GF-D8 (cell line): ENCODE measurements at places on chromosomes 7 and 10.
A peak's percentile ranks its signal among the peaks of the same experiment; 100 is the strongest.

DNA sequence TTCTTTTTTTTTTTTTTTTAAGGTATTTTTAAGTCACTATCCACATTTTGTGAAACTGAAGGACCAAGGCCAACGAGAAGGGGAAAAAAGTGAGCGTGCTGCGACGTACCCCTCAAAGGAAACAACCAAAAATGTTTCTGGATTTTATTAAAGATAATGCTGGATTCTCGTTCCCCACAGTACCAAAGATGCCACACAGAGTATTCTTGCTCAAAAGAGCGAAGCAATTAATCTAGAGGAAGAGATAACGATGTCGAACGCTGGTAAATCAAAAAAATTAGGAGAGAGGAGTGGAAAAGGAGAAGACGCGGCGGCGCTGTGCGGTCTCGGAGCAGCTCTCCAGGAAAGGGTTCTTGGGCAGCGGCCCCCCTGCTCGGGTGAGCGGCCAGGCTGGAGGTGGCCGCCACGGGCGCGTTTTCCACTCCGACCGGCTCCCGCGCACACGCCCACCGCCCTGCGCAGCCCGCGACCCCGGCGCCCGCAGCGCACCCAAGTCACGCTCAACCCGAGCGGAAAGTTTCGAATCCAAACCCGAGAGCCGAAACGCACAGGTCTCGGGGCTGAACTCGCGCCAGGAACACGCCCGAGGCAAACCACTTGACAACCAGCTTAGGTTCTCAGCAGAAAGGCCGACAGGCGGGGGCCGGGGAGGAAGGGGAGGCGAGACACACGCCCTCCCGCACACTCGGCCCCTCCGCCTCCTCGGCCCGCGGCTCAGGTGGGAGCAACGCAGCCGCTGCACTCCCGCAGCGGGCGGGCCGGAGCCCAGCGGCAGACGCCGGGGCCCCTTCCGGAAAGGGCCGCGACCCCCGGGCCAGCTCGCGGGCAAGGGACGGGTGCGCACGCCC is 989 bp downstream of the SRPK2 start:
- DNase-seq = peak; percentile 29

DNA sequence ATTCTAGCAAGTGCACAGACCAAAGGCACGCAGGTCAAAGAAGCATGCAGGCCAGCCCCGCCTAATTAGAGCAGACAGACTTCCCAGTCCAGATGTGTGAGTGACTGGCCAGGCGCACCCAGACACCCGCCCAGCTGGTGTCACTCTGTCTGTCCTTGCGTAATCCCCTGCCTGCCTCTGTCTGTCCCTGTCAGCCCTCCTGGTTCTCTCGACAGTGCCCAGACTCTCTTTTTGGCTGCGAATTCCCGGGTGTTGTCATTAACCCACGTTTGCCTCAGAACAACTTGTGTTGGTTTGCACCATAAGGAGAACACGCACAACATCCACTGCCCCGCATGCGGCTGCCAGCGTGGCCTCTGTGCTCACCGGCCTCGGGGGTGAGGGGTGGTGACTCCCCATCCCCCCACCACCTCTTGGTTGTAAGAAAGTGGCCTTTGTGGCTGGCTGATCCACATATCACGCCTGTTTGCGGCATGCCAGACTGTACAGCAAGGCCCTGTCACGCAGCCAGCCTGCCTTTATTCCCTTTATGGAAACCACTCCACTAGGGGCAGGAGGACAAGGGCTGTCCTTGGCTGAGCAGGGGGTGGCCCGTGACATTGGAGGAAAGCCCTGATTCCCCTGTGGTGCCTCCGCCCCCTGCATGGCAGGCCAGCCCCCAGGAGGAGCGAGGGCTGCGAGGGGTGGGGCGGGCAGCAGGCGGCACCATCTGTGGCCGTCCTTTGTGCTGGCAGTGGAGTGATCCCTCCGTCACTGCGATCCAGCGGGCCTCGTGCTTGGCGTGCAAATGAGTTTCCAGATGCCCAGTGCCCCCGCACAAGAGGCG is 72.8 kb upstream of the PPIF start:
- peak; percentile 73 for DNase-seq

- no peak for DNase-seq
Measured at GRCh38 chr10:131115801-131116200, 195.7 kb downstream of the TCERG1L start.

DNA sequence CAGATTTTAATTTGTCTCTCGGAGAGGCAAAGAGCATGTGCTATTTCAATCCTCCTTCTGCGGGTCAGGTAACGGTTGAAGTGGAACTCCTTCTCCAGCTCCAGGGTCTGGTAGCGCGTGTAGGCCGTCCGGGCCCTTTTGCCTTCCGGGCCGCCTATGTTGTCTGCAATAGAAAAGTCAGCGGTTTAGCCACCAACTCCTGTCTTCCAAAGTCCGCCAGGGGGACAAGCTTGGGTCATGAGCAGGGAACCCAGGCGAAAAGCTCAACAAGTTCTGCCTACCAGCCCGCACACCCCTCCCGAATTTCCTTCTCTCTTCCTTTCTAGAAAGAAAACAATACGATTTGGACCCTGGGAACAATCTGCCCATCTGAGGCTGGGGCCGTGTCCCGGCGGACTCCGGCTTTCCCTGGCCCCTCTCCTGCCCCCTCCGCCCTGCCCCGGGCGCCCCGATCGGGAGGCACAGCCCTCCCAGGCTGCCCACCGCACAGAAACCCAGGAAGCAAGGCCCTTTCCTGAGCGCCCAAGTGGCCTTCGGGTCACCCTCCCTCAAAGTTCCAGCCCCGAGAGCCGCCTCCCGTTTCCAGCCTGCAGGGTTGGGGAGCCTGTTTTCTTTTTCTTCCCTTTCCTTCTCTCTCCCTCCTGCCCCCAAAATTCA is 1.4 kb downstream of the HOXA5 start:
- no peak for DNase-seq

- DNase-seq = no peak
Measured at GRCh38 chr7:16278167-16278787, 143.1 kb downstream of the CRPPA start.

GRCh38 chr7:4745265-4745919 is 30.0 kb upstream of the AP5Z1 start:
- DNase-seq = no peak

GRCh38 chr7:140533394-140533872 is 54.1 kb upstream of the MKRN1 start:
- DNase-seq = no peak

GRCh38 chr7:85054306-85054705 is 132.6 kb downstream of the SEMA3D start:
- DNase-seq = no peak

DNA sequence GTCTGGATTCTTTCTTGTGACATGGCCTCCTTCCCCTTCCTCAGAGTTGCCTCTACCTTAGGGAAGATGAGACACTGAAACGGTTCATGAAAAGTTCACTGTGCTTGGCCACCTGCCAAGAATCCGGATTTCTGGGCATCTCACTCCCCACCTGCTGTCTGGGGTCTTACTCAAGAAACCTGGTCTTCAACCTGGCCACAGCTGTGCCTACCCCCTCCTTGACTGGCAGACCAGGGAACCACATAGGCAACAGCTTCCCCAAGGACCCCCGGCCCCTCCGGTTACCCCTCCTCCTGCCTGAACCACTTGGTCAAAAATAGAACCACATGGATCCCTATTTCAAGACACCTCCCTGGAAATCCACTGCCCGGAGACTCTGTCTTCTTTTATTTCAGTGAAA is 58.7 kb upstream of the NANOS1 start:
- DNase-seq = no peak

DNA sequence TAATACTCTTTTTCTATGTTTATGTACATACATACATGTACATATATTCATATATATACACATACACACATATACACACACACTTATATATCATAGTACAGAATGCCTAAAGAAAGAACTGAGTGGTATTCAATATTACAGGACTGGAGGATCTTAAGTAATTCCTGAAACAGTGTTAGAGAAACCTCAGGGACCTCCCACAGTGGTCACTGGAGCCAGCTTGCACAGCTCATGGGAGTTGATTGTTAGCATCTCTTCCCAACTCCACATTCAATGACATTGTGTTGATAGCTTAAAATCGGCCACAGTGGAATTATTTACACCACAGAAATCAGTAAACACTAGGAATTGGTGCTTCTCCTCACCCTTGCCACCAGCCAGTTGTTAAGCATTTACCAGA is 6.0 kb downstream of the LRRC17 start:
- no peak for DNase-seq

DNA sequence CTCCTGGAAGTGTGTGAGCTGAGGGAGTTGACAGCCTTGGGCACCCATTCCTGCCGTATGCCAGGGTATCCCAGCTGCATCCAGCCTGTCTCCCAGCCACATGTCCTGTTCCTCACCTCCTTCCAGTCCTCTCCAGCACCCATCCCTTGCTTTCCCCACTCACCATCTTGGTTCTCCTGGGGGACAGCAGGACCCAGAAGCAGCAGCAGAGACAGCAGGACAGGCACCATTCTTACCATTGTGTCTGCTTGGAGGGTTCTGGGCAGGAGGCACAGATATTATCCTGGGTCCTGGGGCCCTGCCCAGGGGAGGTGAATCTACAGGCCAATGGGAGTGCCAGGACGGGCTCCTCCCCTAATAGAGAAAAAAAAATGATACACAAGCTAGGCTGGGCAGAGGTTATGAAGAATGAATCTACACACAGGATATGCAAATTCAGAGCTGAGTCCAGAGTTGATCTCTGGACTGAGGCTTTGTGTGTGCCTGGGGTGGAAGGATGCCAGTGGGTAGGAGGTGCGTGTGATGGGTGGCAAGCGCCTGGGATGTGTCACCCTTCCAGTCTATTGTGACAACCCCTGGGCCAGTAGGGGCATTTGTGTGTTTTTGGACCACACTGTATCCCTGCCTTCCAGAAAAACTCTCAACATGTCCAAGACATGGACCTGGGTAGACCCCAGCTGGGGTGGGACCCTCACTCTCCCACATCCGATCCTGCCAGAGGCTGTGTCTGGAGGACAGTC is at the start of gene AZGP1:
AZGP1 (minus strand) TSS at position 250 of the 740 bp plus-strand sequence; CDS start at position 239, 11 bp downstream.
- no peak for DNase-seq

- no peak for DNase-seq
Measured at GRCh38 chr10:51874131-51874530, 174.7 kb upstream of the CSTF2T start.

GRCh38 chr10:131936736-131937135 is 35.9 kb downstream of the PPP2R2D start:
- no peak for DNase-seq

- no peak for DNase-seq
Measured at GRCh38 chr10:16585103-16585502, 63.4 kb upstream of the C1QL3 start.

GRCh38 chr7:55127135-55127551 is 108.3 kb downstream of the EGFR start:
- DNase-seq = no peak

GRCh38 chr10:20670579-20670978 is 226.5 kb downstream of the NEBL start:
- DNase-seq = no peak

DNA sequence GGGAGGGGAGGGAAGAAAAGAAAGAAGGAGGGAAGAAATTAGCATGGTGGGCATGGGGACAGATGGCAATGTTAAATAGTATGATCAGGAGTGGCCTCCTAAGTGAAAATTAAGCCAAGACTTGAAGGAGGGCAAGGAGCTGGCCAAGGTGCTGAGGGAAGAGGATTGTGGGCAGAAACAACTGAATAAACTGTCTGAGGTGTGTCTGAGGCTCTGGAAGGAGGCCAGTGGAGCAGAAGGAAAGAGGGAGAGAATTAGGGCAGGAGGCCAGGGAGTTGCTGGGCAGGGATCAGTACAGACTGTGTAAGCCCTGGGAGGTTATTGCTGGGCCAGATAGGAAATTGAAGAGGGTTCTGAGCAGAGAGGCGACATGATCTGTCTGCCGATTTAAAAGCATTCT is 40.6 kb upstream of the VKORC1L1 start:
- no peak for DNase-seq

DNA sequence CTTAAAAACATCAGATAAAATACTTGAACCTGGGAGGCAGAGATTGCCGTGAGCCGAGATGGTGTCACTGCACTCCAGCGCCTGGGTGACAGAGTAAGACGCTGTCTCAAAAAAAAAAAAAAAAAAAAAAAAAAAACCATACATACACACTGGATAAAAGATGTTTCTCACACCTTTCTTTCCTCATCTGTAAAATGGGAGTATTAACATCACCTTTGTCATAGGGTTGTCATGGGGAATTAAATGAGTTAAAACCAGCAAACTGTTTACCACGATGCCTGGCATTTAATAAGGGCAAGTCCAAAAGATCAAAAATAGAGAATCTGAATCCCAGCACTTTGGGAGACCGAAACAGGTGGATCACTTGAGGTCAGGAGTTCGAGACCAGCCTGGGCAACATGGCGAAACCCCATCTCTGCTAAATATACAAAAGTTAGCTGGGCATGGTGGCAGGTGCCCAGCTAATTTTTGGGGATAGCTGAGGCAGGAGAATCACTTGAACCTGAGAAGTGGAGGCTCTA is 12.9 kb downstream of the LRRC20 start:
- DNase-seq = no peak

GRCh38 chr7:157688533-157689268 is 351.9 kb downstream of the DNAJB6 start:
- DNase-seq = no peak

DNA sequence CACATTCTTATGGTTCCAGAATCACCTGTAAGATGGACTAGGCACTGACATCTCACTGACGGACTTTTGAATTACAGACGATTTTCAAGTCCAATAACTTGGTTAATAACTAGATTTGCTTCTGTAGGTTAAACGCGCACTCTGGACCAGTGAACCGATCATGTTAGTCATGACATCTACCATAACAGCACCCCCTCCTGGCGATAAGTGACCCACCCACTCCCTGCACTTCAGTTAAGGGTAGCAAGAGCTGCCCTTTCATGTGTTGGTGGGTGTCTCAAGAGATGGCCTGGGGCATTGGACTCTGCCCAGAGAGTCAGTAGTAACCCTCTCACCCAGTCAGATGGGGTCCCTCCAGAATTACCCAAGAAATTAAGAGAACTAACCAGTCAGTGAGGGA is 12.9 kb downstream of the GRM8 start:
- no peak for DNase-seq

GRCh38 chr10:86087716-86088115 is 278.9 kb downstream of the GRID1 start:
- no peak for DNase-seq

- no peak for DNase-seq
Measured at GRCh38 chr7:80924090-80924489, 5.2 kb upstream of the SEMA3C start.

DNA sequence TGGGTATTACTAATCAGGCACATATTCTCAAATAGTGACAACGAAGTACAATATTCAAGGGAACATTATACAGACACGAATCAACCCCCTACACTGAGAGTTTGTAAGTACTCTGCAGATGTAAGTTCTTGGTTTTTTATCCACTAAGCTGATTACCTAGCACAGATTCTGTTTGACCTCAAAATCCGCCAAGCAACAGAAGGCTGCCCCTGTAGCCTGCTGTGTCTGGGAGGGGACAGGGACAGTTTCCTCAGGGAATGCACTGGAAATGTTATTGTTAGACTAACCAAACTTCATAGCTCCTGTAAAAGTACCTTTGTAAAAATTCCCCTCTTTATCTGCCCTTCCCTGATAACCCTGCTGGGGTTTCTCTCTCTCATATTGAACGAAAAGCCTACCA is 45.2 kb upstream of the ZRANB1 start:
- DNase-seq = no peak

DNA sequence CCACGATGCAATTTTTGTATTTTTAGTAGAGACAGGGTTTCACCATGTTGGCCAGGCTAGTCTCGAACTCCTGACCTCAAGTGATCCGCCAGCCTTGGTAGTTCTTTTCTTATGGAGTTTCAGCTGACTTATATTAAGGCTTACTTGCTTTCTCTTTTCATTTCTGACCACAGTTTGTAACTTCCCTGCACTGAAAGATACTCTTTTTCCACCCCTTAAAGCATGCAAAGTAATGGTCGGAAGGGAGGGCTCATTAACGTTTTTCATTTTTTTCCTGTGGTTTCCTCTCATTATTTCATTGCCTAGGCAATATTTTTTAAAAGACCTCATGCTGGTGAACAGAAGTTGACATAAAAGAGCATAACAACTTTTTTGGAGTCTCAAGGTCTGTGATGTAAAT is 27.0 kb downstream of the ADRB1 start:
- no peak for DNase-seq
